ENCODE measurements at places on chromosomes 16 and 17.
A peak's percentile ranks its signal among the peaks of the same experiment; 100 is the strongest.

- no peak for DNase-seq
These were observed 13.2 kb upstream of the RBFOX3 start for GRCh38 chr17:79623786-79624717.

DNA sequence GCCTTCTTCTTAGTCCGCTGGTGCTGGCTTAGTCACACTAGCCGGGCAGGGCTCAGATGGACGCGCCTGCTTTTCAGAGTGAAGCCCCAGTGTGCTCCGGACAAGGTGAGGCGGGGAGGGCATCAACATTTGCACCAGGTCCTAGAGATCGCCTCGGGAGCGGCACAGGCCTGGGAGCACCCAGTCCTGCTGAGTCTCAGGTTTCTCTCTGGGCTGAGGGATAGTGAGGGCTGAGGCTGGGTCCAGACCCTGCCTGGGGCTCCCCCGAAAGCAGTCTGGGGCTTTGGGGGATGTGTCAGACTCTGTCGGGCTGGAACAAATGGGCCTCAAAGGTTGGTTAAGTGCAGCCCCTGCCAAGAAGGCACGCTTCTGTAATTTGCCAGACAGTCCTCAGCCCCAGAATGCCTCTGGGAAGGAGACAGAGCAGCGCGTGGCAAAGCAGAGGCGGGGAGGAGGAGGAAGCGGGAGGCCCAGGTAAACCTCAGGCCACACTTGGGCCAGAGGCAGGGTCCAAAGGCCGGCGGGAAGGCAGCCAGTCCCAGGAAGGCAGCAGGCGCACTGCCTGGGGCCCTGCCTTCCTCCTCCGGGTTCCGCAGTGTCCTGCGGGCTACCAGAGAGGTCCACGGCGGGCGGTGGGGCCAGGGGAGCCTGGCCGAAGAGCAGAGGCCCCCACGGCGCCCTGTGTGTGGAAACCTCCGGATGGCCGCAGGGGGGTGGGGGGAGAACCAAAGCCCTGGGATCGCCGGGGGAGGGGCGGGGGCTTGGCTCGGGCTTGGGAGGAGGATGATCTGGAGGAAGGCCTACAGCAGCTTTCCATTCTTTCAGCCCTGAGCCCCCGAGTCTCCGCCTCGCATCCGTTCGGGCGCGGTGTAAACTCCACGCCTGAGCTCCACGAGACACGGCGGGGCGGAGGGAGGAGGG, 39.5 kb upstream of the ATP2A3 start:
- DNase-seq: no peak

DNA sequence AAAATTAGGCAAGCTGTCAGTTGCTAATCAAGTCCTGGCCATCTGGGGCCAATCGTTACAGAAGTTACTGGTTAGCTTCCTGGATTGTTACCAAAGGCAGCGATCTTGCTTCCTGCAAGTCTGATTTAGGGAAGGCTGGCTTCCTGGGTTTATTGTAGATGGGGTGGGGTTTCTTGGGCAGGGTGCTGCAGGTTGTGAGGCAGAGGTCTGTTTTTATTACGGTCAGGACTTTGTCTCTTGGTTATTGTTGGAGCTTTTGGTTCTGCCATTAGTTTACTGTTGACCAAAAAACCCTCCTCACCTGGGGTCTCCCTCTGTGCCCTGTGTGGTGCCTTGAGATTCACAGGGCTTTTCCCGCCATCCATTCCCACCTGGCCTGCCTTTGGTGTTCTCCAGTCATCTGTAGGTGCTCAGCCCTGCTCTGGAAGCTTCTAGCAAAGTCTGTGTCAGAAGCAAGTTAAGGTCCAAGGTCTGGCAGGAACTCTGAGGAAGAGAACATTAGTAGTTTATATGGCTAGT, 36.9 kb downstream of the SLC47A1 start:
- DNase-seq: no peak

- DNase-seq: no peak
These were observed 16.7 kb upstream of the RASD1 start for GRCh38 chr17:17512866-17513265.

- no peak for DNase-seq
These were observed 16.9 kb upstream of the CDRT15L2 start for GRCh38 chr17:20562587-20562986.

GRCh38 chr17:79714176-79715097, 16.3 kb upstream of the ENPP7 start:
- no peak for DNase-seq

GRCh38 chr17:82226809-82227628, 1.8 kb upstream of the SLC16A3 start:
- DNase-seq: no peak

DNA sequence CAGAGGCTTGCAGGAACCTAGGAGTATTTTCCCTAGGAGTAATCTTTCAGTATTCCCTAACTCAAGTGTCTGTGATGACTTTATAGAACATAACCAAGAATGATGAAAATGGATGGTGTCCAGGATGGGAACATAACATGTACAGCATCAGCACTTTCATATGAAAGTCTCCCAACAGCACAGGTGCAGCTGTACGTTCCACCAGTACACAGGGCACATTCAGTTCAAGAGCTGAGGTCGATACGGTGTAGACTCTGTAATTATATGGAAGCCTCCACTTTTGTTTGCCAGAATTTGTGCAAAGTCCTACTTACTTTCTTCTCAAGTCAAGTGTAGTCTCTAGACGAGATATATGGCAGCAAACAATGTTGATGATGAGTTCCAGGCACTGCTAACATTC, 46.2 kb upstream of the CRYM start:
- no peak for DNase-seq

DNA sequence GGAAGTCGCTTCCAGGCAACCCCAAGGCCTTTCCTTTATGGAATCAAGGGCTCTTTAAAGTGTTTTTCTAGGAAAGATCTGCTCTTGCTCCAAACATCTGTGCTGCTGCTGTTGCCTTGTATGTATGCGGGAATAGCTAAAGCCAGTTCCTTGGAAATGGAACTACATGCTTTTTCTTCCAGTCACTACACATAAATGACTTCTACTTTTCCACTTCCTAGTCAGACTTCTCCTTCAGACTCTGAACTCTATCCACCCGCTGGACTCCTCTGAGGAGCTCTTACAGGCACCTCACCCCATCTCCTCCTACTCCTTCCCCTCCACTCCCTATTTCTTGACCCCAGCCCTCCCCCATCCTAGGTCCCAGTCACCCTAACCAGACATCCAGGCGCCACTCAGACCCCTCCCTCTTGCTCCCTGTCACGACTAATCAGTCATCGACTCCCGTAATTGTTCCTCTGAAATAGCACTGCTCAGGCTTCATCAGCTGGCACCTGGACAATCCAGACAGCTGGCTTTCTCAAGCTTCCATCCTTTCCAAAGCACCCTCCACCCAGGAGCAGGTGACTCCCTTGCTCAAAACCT, 15.0 kb upstream of the PEMT start:
- DNase-seq: no peak

DNA sequence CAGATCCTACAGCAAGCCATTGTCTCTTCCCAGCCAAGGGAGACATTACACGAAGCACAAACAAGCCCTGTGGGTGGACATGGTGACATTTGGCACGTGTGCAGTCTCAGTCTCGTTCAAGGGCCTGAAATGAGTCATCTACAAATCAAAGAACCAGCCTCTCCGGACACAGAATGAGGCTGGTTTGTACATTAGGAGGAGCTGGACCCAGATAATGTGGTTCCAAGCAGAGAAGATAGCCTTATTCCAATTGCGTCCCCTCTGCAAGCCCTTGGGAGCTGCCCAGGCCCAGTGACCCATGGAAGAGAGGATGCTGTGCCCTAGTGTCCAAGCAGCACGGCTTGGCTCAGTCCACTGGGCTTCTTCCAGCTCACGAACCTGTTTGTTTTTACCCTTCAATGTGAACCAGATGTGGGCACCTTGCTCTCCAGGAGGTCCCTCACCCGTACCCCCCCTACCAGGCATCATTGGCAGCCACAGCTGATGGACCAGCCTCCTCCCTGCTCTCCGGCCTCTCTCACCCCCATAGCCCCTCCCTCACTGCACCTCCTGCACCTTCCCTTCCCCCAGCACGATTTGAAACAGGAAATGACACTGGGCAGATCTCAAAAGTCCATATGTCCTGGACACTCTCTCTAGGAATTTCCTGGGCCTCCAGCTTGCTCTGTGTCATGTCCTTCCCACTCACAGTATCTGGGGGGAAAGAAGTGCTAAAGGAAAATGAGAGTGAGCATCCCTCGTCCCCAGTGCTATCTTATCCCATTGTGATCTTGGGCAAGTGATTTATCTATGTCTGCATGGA, 26.2 kb downstream of the KPNA2 start:
- no peak for DNase-seq

DNA sequence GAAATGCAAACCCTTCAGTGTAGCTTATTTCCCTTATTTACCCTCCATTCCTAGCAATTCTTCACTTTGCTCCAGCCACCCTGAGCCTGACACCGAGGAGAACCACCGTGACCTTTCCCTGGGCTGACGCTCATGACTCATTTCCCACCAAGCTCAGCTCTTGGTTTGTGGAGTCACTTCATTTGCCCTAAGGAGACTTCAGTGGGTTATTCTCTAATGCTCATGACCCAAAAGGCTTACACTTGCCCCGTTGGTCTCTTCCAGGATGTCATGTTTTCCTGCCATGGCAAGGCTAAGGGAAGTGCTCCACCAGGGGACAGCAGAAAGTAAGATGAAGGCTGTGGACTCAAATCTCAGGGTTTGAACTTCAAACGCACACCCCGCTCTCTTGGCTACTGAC, 161.0 kb downstream of the CBLN1 start:
- no peak for DNase-seq

DNA sequence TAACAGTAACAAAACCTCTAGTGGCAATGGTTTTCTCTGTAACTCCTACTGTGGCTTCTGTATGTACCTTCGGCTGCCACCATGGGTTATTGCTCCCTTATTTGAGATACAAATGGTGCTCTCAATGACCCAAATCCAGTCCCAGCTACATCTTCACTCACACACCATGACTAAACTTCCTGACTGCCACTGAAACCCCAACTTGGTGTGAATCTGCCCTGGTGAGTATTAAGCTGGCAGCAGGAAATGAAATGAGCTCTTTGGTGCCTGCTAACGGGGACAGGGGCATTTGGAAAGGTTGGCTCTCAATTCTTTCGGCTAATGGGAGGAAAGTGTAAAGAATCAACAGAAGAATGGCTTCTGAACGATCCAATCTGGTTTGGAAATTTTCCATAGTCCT, 7.5 kb upstream of the SLC35B1 start:
- DNase-seq: peak; percentile 82

GRCh38 chr17:49795372-49795771, 6.9 kb downstream of the KAT7 start:
- DNase-seq: no peak

GRCh38 chr16:14248791-14249190, 177.7 kb downstream of the MRTFB start:
- no peak for DNase-seq

DNA sequence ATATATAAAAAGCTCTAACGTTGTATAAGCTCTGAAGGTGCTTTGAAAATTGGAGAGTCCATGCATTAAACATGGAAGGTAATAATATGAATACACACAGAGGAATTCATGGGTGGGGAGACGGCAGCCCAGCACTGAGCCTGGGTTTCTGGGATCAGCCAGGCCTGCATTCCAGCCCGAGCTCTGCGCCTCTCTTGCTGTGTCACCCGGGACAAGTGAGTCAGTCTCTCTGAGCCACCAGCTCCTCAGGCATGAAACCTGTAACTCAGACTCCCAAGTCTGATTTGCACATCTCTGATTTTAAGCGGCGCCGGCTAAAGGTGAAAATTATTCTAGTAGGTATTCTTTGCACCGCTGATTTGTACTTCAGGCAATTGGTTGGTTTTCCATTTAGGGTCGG, 238.8 kb downstream of the MRTFB start:
- no peak for DNase-seq

DNA sequence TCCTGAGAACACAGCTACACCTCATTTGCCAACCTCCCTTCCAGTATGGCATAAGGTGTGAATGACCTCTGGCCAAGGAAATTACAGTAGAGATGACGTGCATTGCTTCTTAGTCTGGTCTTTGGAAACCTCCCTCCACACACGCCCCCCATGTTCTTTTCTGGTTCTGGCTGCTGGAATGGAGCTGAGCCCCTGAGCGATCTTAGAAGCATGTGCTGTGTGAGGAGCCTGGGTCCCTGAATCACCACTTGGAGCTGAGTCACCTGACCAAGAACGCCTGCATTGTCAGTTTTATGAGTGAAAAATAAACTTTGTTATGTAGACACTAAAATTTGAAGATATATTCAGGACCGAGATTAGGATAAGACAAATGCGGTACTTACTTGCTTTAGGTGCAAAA, 51.4 kb downstream of the HS3ST3A1 start:
- no peak for DNase-seq

GRCh38 chr16:1257561-1258224, 1.8 kb downstream of the TPSD1 start:
- DNase-seq: no peak

- DNase-seq: peak; percentile 67
These were observed 7.3 kb upstream of the VEZF1 start for GRCh38 chr17:57995076-57995956.

DNA sequence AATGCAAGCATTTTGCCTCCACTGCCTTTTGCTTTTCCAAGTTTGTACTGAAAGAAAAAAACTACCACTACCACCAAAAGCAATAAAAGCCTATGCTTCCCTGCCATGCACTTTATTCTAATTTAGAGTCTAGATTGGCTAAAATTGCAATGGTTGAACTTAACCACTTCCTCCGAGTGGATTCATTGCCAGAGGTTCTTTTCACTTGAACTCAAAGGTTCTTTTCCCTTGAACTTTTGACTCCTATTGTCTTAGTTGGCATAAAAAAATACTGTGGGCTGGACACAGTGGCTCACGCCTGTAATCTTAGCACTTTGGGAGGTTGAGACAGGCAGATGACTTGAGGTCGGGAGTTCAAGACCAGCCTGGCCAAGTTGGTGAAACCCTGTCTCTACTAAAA, 319.8 kb upstream of the GOT2 start:
- DNase-seq: no peak

DNA sequence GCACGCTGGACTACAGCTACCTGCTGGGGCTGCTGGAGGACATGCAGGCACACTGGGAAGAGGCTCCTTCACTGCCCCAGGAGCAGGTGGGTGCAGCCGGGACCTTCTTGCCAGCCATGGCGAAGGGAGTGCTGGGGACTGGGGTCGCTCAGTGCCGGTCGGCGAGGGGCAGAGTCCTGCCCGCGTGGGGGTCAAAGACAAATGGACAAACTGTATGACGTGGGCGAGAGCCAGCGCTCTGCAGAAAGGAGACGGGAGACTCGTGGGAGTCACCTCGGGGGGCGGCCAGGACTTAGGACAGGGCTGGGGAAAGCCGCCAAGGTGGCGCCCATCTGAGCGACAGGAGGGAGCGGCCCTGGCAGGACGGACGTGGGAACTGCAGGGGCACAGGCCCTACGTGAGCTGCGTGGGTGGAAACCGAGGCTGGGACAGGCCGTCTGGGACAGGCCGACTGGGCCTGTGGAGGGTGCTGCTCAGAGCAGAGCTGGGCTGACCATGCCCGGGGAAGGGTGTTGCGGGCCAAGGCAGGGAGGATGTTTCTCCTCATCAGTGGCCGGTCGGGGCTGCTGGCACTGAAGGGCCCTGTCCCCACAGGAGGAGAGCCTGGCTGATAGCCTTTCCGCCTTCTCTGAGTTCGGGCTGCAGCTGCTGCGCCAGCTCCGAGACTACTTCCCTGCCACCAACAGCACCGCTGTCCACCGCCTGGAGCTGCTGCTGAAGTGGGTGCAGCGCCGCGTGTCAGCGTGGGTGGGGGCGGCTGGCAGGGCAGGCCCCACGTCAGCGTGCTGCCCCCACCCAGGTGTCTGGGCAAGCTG, 8.0 kb downstream of the TSR3 start:
- DNase-seq: no peak

- DNase-seq: no peak
These were observed 29.9 kb upstream of the TNRC6C start for GRCh38 chr17:77928519-77929179.

- DNase-seq: no peak
These were observed 39.8 kb upstream of the TOM1L1 start for GRCh38 chr17:54860617-54861470.

All from CD4-positive, alpha-beta T cell treated with Interleukin-15 for 4 hours (primary cell).